GM19239 (cell line): ENCODE measurements at places on chromosomes 12 and 14.

DNA sequence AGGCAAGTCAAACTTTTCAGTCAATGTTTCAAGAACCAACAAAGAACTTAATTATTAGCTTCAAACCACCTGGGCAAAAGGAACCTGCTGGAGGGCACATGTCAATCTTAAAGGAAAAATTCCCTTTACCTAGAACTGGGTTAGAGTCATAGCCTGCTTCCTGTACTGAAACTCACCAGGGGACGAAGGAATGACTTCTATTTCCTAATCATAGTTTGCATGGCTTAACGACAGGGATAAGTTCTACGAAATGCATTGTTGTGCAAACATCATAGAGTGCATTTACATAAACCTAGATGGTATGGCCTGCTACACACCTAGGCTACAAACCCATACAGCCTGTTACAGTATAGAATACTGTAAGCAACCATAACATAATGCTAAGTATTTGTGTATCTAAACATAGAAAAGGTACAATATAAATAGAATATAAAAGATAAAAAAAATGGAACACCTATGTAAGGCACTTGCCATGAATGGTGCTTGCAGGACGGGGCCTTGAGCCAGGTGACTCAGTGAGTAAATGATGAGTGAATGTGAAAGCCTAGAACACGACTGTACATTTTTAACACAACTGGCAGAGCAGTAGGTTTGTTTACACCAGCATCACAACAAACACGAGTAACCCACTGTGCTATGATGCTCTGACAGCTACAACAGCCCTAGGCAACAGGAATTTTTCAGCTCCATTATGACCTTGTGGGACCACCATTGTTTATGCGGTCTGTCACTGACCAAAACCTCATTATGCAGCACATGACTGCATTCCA, 234.9 kb upstream of the CAND1 start:
- no peak for DNase-seq

- DNase-seq: no peak
Measured at GRCh38 chr14:23421594-23421993, 13.5 kb upstream of the MYH6 start.

- no peak for DNase-seq
Measured at GRCh38 chr14:60651796-60652673, 2.8 kb upstream of the SIX1 start.

DNA sequence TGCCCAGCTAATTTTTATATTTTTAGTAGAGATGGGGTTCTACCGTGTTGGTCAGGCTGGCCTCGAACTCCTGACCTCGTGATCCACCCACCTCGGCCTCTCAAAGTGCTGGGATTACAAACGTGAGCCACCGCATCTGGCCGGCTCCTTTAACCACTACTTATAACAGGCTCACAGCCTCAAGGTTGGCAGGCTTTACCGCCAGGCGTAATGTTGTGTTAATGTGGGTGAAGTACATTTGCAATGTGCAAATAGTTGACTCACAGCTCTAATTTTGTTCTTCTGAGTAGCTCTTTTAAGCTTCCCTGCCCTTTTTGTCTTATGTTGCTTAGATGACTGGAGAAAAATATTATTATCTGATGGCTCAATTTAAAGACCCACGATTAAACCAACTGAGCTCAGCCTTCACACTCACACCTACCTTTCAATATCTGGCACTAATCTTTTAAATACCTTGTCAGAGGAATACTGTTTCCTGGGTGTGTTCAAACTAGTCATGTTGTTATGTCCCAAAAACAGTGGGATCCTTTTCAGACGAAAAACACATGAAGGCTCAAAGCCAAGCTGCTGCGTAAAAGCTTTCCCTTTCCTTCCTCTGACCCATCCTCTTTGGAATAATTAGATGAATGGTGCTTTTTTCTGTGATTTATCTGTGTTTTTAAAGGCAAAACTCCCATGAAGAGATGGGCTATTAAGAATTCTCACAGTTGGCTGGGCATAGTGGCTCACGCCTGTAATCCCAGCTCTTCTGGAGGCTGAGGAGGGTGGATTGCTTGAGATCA, 57.2 kb upstream of the USP44 start:
- DNase-seq: no peak

DNA sequence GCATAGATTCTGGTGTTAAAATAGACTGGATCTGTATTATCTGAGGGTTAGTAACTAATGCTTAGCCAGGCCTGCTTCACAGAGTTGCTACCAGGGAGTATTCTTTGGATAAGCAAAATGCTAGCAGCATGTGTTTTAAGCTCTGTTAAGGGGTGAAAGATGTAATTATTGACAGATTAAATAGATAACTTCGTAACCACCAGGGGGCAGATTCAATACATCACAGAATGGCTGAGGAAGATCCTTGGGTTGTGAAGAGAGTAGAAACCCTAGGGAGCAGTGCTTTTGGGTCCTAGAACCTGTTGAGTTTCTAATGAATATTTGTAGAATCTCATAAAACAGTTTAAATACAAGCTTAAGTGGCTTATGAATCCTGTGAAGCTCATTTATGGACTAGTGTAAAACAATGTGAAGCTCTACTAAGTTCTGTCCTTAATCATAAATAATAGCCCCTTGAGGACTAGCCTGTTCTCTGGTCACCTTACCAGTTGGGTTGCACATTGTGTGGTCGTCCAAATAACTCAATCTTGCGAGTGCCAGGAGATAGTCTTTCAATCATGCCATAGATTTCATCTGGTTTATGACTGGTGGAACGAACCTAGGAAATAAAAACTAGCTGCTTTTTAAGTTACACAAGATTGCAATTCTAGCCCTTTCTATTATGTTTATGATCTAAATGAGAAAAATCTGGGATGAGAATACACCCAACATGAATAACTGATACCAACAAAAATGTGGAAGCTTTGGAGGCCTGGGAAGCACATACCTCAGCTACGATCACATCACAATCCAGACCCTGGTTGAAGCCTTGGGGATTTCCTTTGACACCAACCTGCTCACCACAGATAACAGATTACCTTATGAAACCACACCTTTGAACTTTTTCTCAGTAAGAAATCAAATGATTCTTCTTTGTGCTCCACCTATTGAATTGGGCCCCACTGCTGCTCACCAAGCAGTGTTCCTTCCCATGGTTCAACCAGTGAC, 12.3 kb downstream of the METTL3 start:
- peak; percentile 12 for DNase-seq

GRCh38 chr12:119319638-119320037, 14.9 kb upstream of the CCDC60 start:
- DNase-seq: no peak

DNA sequence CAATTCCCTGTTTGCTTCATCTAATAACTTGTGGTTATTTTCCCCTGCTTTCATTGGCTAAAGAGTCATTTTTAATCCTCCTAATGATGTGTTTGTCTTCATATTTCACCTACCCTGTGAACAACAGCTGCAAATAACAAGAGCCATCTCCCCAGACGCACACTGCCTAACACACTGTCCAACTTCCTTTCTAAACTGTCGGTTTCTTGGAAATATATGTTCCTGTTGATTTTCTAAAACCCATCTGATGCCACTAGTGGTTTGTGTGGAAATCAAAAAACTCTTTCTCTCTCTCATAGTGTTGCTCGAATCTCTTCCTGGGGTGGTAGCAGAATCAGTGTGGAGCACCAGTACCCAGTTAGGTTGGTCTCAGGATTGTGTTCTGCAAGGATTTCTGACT, 226.9 kb downstream of the EPS8 start:
- DNase-seq: no peak

DNA sequence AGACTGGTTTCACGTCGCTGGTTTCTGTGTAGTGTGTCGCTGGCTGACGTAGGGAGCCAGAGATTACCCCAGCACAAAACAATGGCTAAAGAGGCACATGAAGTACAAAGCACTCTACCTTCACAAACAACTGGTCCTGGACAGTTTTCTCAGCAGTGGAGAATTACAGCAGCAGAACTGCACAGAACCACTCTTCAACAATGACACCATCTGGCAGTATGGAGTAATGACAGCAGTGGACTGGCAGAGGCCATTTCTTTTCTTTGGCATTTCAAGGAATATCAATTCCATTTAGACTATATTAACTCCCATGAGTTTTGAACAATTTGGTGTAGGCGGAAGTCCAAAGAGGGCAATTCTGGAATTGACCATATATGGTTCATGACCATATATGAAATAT, 1074.1 kb downstream of the AACS start:
- no peak for DNase-seq

GRCh38 chr12:22628228-22628627, 3.3 kb downstream of the ETNK1 start:
- DNase-seq: no peak

DNA sequence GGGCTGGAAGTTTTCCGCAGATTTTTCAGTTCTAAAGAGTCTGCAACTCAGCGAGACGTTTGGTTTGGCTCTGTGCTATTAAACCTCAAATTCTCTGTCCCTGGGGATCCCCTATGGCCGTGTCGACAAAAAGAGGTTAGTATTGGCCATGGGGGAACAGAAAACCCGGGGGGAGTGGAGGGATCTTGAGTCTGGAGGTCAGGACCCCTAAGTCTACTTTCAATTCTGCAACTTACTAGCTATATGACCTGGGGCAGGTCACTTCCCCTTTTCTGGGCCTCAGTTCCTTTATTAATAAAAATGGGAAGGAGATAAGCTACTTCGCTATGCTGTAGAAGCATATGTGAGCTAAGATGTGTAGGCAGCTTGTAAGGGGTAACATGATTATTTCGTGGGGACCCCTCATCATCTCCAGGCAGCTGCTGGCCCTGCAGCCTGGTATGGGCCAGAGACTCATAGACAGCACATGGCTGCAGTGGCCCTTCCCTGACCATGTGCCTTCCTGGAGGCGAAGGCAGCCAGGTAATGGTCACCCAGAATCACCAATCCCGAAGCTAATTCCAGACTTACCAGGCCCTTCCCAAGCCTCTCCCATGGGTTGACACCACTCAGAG, 8.6 kb downstream of the ASB2 start:
- DNase-seq: peak; percentile 39

GRCh38 chr12:19908830-19909229, 459.5 kb upstream of the PDE3A start:
- no peak for DNase-seq

GRCh38 chr12:127108360-127109215, 1158.4 kb upstream of the TMEM132C start:
- no peak for DNase-seq

DNA sequence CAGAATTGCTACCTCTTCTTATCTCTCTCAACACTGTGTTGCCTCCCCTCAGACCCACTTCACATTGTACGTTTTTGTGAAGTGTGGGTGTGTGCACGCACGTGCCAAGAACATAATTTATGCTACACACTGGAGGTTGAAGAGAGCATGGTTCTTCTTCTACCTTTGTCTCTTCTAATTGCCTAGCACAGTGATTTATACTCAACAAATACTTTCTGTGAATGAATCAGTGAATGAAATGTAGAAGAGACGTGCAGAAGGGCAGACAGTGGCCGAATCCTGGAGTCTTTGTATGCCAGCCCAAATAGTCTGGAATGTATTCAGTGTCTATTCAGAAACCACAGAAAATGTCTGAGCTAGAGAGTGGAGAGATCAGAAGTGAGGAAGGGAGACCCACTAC, 4.6 kb upstream of the SAMD4A start:
- DNase-seq: no peak

DNA sequence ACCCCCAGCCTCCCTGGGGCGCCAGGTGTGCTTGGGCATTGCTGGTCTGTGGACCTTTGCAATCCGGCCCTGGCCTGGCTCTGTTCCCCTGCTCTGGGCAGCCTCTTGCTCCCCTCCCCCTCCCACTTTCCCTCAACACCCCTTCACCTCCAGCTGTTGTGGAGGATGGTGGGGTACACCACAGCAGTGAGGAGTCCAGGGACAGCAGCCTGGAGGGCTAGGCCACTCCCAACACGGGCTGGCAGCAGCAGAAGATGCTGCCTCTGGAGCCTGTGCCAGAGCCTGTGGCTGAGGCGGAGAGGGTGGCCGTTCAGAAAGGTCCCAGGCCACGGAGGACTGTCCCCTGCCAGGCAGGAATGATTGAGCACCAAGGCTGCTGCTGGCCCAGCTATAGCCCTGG, 7.6 kb downstream of the ZBTB42 start:
- DNase-seq: no peak
